ENCODE measurements at places on chromosomes 7 and 10.

DNA sequence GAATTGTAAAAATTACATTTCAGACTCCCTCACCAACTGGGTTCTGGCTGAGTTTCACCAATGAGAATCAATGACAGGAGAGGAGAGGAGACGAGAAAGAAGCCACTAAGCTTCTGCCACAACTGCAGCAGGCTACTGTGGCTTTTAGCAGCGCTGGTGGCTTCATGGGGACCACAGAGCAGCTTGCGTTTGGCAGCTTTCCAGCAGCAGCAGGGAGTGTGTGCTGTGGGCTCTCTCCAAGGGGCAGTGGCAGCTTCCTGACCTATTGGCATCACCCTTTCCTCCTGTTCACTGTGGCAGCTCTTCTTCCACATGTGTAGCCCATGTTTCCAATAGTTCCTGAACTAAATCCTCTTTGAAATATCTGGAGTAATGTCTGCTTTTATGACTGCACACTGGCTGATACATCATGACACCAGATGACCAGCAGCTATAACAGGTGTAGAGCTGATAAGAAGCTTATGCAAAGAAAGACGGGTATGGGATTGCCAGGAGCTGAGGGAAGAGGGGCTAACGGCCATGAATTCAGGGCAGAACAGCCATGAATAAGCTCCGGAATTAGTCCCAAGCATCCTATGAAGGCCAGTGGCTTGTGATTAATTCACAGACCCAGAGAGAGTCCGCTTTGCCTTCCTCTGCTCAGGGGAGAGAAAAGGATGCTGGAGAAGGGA is 46.8 kb downstream of the KCNH2 start:
- DNase-seq: no peak

- DNase-seq: no peak
Measured at GRCh38 chr10:32054094-32054493, 2.1 kb downstream of the KIF5B start.

GRCh38 chr7:129739427-129739826 is 127.9 kb downstream of the NRF1 start:
- no peak for DNase-seq

GRCh38 chr7:485188-486081 is 34.2 kb downstream of the PDGFA start:
- DNase-seq: no peak

- DNase-seq: no peak
Measured at GRCh38 chr10:2476812-2477553, 590.4 kb upstream of the PFKP start.

DNA sequence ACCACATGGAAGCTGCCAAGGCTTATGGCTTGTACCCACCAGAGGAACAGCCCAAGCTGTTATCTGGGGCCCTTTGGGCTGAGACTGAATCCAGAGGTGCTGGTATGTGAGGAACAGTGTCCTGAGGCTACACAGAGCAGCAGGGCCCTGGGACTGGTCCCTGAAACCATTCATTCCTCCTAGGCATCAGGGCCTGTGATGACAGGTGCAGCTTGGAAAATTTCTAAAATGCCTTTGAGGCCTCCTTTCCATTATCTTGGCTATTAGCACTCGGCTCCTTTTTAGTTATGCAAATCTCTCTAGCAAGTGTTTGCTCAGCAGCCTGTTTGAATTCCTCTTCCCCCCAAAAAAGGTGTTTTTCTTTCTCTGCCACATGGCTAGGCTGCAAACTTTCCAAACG is 1151.7 kb upstream of the LRRN3 start:
- DNase-seq: no peak

- DNase-seq: no peak
Measured at GRCh38 chr7:29149036-29149435, 2.7 kb upstream of the CPVL start.

DNA sequence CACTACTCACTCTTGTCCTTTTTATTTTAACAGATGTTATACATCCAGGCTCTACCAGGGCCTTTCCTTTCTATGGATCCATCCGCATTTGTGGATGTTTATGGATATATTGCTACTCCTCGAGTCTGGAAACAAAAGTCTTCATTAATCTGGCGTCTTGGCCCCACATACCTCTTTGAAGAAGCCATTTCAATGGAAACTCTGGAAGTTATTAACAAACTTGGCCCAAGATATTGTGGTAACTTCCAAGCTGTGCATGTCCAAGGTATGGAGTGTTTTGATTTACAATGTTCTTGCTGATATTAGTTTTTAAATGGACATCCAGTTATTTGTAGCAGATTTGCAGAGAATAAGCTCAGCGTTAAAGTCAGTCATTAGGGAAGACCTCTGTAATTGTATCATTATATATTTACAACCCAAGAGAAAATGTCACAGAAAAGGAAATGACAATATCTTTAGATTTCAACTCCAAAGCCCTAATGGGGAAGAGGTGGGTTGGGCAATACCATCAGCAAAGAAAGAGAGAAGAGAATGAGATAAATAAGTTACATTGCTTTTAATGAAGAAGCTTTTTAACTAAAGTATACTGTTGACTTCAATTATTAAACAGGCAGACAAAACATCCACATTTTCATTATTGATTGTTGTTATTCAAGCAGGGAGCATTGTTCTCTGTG is 102.1 kb downstream of the WDFY4 start:
- DNase-seq: no peak

DNA sequence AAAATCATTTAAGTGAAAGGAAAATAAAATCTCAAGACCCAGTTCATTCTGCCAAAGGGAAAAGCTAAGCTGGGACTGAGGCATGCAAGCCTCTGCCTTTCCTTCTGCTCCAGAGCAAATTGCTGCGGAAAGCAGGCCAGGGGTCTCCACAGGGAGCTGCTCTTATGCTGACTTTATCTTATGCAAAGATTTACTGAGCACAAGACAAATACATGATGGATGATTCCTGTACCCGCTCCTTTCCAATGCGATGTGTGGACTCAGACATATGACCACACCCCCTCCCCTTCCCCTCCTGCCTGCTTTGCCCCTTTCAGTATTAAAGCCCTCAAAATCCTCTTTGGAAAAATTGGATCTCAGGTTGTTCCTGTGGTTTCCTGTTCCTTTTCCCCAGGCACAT is 74.2 kb upstream of the INSIG1 start:
- DNase-seq: no peak

DNA sequence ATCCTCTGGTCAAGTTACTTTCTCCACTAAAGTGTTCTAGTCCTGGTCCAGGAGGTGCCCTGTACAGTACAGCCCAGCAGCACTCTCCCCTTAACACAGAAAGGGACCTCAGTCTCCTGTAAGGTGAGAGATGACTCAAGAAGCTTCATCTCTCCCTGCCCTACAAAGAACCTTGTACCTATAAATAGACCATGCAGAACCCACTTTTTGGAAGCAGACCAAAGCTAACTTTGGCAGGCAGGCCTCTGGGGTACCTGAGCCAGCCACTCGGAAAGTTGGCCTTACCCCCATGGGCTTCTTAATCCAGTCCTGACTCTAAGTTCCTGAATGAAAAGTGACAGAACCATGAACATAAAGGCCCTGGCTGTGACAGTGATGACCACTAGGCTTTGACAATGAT is 454.8 kb downstream of the KCNMA1 start:
- no peak for DNase-seq

GRCh38 chr10:99461230-99461629 is 30.8 kb upstream of the GOT1 start:
- no peak for DNase-seq

DNA sequence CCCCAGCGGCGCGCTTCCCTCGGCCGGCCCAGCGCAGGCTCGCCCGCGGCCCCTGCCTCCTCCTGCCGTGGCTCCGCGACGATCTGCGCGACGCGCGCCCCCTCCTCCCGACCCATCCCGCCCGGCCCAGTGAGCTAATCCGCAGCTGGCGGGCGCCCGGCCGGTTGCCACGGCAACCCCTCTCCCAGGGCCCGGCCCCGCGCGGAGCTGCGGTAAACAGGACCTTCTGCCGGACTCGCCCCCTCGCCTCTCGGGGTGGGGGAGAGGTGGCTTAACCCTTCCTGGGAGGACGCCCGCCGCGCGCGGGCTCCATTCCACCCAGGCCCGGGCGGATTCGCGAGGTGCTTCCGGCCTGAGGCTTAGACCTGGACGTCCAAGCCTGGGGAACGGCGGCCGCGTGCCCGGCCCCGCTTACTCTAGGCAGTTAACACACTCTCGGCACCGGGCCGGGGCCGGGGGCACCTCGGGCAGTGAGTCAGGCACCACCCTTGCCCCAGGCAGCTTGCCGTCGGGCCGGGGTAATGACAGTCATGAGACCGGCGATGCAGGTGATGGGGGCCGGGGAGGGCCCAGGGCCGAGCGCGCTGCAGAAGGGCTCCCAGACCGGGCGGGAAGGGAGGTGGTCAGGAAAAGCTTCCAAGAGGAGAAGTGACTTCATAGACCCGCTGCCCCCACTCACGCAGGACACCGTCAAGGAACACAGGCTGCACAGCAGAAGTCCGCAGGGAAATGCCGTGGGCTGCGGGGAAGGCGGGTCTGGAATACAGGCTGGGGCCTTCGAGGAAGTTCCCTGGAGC is at the start of gene DENND2A:
TSS of gene DENND2A (minus strand) at position 87 of the 797 bp plus-strand sequence. CDS start 38,416 bp downstream, outside the sequence.
- no peak for DNase-seq

- peak; percentile 52 for DNase-seq
Measured at GRCh38 chr10:99870123-99870730, 87.8 kb downstream of the ABCC2 start.

- no peak for DNase-seq
Measured at GRCh38 chr10:70599791-70600190, 2.8 kb downstream of the PRF1 start.

DNA sequence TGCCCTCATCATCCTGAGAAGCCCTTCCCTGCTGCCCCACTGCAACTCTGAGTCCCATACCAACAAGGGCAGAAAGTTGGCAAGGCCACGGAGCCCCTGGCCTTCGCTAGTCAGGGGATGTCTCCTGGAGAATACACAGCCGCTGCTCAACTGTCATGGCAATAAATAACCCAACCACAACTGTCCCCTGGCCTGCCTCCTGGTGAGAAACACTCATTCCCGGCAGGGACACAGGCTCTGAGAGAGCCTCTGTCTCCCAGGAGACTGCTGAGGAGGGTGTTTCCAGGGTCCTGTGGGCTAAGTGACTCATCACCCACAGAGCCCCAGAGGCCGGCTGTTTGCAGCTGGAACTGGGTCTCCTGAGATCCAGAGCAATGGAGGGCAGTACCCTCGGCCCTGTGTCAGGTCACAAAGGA is 354.1 kb downstream of the TNS3 start:
- DNase-seq: no peak

GRCh38 chr7:80078159-80078731 is 56.4 kb upstream of the GNAI1 start:
- DNase-seq: peak; percentile 31

DNA sequence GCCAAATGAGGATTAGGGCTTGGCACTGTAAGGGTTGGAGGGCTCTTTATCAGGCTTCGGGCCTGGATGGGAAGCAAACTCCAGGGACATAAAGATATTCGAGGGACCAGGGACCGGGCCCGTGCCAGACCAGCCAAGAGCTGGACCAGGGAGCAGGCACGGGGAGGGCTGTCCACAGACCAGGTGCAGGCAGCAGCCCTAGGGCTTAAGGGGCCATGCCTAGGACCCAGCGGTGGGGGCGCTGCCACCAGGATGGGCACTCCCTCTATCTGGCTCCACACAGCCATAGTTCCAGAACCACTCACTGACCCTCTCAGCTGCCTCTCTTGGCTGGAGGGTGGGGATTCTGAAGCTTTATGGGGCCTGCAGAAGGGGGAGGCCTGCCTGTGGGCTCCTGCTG is 32.9 kb downstream of the FAM241B start:
- DNase-seq: no peak

DNA sequence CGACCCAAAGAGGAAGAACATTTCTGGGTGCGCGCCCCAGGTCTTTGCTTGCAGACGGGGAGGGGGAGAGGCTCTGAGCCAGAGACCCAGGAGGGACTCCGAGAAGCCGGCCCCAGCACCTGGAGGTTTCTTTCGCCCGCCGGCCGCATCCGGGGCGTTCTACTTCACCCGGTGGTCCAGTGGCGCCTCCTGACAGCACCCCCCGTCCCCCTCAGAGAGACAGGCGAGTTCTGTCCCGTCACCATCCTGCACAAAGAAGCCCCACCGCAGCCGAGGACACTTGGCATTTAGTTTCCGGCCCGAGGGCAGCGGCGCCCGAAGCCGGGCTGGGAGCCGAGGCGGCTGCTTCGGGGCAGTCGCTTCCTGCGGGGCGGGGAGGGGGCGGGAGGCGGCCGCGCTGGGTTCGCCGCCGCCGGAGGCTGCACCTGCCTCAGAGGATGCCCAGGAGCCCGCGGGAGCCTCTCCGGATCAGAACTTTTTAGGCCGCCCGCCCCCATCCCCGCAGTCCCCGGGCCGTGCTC is at the start of gene TMEM178B:
TSS of gene TMEM178B (plus strand) at position 424 of the 521 bp plus-strand sequence.
- no peak for DNase-seq

DNA sequence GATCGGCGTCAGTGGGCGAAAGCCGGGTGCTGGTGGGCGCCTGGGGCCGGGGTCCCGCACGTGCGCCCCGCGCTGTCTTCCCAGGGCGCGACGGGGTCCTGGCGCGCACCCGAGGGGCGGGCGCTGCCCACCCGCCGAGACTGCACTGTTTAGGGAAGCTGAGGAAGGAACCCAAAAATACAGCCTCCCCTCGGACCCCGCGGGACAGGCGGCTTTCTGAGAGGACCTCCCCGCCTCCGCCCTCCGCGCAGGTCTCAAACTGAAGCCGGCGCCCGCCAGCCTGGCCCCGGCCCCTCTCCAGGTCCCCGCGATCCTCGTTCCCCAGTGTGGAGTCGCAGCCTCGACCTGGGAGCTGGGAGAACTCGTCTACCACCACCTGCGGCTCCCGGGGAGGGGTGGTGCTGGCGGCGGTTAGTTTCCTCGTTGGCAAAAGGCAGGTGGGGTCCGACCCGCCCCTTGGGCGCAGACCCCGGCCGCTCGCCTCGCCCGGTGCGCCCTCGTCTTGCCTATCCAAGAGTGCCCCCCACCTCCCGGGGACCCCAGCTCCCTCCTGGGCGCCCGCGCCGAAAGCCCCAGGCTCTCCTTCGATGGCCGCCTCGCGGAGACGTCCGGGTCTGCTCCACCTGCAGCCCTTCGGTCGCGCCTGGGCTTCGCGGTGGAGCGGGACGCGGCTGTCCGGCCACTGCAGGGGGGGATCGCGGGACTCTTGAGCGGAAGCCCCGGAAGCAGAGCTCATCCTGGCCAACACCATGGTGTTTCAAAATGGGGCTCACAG is 1.1 kb downstream of the EGFR start:
- DNase-seq: no peak

DNA sequence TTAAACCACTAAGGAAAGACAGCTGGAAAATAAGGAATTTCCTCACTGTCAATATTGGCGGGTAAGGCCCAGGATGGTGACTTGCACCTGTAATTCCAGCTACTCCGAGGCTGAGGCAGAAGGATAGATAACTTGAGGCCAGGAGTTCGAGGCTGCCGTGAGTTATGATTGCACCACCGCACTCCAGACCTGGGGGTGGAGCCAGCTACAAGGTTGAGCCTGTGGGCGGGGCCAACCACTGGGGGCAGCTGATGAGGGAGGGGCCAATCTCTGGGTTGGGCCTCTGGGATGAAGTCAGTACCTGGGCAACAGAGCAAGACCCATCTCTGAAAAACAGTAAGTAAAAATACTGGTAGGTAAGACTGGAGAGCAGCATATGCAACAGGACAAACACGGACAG is 80.1 kb upstream of the ADO start:
- DNase-seq: no peak

Measured in stimulated activated CD4-positive, alpha-beta T cell treated with anti-CD3 and anti-CD28 coated beads, Interleukin-1b, Interleukin-23, amount 100 ng/mL, for 48 hours (primary cell).